Activated naive CD8-positive, alpha-beta T cell treated with anti-CD3 and anti-CD28 coated beads for 36 hours (primary cell): ENCODE measurements at places on chromosomes 3 and 15. TPM values are rescaled to one million over a fixed set of nuclear protein-coding genes. Genes with fewer than 3 reads are reported as not detected.

MKRN2 gene
- 27.8 TPM for total RNA-seq

ATG7 gene
- 28.2 TPM for total RNA-seq

CHRD gene
- total RNA-seq, result not detected

DNAH1 gene
- 2.6 TPM for total RNA-seq

ACKR2 gene
- 2.9 TPM for total RNA-seq

C2CD4A gene
- 0.20 TPM for total RNA-seq

GP5 gene
- 0.80 TPM for total RNA-seq
